CD4-positive, alpha-beta T cell treated with Interleukin-2 at 100 ng/mL for 4 hours (primary cell): ENCODE measurements at places on chromosomes 6 and 20.
A peak's percentile ranks its signal among the peaks of the same experiment; 100 is the strongest.

DNA sequence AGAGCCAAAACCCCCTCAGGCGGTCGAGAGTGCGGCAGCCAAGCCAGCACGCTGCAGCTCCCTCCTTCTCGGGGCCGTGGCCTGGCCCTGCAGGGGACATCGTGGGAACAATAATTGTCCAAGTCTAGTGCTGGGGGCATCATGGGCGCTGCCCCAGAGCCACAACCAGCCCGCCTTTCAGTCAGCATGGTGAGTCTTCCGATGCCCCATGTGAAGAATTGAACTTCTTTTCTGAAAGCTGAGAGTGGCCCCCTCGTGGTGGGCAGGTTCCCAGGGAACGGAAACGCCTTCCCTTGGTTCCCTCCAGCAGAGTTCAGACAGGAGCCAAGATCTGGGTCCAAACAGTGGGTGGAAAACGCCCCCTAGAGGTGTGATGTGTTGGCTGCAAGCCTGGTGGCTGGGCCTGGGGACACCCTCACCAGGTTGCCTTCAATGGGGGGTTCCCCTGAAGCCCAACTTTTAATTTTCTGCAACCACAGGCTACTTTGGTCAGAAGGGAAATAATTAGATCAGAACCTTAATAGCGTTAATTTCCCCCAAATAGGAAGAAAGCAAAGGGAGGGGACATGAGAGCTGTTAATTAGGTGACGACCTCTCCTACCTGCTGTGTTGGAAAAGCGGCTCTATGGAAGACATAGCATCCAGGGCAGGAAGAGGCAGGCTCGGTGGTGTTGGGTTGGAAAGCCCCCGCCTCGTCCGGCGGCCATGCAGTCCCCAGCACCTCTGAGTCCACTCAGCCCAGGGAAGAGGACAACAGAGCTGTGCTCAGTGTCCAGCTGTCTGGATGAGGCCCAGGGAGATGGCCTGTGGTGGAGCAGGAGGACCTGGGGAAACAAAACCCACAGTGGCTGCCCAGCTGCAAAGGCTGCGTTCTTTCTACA, 4.7 kb upstream of the MRGBP start:
- DNase-seq = peak; percentile 80

DNA sequence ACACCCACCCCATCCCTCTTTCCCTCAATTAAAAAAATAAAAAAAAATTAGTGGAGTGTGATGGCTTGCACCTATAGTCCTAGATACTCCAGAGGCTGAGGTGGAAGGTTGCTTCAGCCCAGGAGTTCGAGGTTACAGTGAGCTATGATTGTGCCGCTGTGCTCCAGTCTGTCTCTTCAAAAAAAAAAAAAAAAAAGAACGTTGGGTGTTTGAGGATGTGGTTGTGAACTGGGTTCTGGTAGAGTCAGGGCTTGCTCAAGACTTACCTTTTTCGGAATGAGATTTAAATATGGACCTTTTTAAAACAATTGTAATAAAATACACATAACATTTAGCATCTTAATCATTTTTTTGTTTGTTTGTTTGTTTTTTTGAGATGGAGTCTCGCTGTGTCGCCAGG, 211.9 kb downstream of the OR2B2 start:
- DNase-seq = no peak

DNA sequence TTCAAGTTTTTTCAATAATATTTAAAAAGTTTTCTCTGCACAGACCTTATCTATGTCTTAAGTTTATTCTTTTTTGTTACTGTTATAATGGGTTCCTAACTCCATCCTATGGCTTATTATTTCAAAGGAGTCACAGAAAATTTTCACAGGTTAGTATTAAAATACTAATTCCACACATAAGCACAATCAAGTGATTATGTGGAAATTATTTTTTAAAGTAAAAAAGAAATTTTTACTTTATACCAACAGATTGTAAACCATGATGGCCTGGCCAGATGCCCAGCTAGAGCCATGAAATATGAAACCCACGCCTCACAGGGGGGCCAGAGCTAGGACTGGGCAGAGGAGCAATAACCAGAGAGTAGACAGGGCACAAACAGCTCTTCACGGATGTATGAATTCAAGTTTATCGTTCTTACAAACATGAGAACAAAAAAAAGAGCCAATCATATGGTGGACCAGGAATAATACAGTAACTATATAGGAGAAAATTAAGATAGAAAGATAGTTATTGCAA, 34.0 kb downstream of the NUDT3 start:
- no peak for DNase-seq

GRCh38 chr20:18978311-18978710, 164.7 kb downstream of the SCP2D1 start:
- DNase-seq = no peak

DNA sequence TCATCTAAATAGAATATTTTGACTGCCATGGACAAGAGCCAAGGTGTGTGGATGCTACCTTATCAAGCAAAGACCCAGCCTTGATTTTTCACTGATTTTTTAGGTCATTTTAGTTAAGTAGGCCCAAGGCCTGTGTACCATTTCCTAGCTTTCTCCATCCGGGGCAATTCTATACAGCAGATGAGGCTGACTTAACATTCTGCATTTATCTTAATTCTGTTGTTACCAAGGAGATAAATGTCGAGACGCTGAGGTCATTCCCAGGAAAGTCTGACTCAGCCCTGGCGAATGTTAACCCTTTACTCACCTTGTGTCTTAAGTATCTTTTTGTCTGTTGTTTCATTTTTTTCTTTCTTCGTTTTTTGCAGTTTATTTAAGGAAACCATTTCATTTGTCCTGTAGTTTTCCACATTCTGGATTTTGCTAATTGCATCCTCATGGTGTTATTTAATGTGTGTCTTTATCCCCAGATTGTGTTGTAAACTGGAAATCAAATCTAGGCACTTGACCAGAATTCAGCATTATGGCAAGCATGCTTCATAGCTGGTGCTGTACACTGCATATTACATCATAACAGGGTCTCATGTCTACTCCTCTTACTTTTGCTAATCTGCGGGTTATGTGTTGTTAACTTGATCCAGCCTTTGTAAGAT, 277.0 kb downstream of the CDKAL1 start:
- DNase-seq = no peak

GRCh38 chr6:165552248-165552736, 110.7 kb downstream of the PDE10A start:
- DNase-seq = no peak

GRCh38 chr6:52900536-52900935, 9.0 kb downstream of the GSTA3 start:
- DNase-seq = no peak

DNA sequence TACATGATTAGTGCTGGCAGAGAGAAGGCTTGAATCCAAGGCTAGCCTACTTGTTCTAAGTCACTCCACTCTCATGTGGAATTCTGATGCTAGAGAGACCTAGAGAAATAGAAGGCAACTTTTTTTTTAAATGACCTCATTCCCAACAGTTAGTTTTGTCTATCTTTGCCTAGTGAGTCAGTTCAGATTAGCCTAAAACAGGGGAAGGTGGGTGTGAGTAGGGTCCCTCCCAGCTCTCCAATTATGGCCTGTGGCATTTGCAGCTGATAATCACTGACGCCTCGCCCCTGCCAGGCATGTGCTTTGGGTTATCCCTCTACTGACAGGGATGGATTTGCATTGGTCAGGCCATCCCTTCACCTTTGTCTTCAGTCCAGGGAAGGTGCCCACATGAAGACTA, 13.6 kb downstream of the TXLNB start:
- DNase-seq = no peak

- DNase-seq = peak; percentile 45
Observed at GRCh38 chr6:10478187-10479040, 42.7 kb upstream of the GCNT2 start.

DNA sequence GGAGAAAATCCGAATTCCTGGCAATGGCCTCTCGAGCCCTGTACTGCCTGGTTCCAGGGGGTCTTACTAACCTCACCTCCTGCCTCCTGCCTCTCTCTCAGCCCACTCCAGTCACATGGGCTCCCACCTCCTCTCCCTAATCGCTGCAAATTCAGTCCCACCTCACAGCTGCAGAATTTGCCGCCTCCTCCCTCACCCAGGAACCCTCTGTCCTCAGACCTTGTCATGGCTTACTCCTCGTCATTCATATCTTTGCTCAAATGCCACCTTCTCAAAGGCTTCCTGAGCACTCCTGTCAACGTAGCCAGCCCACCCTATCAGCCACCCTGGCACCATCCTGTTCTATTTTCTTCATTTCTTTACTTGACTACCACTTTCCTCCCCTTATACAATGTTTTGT, 89.0 kb downstream of the SLC2A10 start:
- no peak for DNase-seq

- DNase-seq = no peak
Observed at GRCh38 chr6:3633711-3634110, 117.8 kb downstream of the PXDC1 start.

DNA sequence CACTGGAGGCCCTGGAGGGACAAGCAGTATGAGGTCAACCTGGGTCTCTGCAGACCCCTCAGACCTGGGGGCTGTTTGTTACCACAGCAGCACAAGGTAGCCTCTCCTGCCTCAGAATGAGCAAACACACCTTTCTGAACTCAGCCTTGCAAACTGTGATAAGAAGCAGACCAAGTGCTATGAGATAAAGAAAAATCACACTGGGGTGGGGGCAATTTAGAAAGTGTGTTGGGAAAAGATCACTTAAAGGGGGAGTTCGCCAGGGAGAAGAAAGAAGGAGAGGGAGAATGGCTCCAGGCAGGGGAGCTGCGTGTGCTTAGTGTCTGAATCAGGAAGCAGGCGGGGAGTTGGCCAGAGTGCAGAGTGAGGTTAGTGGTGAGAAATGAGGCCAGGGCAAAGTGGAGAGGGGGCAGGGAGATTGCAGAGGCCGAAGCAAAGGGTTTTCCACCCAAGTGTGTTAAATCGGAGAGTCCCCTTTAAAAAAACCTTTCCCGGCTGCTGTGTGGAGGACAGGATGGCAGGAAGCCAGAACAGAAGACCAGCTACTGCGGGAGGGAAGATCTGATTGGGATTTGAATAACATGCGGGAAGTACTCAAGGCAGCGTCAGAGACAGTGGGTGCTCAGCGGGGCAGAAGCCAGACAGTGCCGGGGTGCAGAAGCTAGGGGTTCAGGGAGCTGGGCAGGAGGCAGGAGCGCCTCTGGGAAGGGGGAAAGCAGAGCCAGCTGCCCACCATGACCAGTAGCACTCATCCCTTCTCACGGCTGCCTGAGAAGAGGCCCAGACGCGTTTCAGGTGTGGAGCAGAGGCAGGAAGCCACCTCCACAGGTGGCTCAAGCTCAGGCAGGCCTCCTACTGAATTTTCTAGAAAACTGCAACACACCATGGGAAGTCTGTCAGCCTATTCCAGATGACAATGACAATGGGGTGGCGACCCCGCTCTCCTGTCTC, 9.0 kb downstream of the ADA start:
- peak; percentile 32 for DNase-seq

DNA sequence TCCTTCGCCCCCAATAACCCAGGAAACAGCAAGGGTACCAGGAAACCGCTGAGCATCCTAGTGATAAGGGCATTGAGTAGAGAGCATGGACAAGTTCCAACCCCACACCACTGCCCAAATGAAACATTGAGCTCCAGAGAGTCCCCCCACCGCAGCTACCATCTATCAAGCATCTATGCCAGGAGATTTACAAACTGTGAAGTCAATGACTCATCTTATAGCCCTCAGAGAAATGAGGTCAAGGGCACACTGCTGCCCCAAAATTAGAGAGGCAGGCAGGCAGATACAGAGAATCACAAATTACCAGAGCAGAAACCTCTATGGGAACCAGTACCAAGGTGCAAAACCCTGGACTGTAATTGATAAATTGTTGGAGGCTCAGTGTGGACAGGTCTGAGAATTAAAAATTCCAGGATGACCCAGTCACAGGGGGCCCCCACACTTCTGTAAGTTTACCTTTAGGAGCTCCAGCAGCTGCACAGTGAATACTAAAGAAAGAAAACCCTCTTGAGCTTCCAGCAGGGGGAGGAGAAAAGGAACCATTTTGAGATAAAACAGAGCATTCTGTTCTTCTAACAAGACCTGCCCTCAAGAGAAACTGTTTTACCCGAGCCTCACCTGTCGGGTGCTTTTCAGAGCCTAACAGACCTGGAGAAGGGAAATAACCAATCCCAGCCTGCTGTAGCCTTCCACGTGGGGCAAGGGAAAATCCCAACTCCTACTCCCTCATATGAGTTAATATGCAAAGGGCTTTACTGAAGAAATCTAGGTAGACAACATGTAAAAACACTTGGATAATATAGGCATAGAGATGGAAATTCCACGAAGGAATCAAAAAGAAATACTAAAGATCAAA, 118.0 kb upstream of the ARID1B start:
- no peak for DNase-seq

- peak; percentile 16 for DNase-seq
Observed at GRCh38 chr6:107670792-107671199, 153.3 kb downstream of the SCML4 start.

DNA sequence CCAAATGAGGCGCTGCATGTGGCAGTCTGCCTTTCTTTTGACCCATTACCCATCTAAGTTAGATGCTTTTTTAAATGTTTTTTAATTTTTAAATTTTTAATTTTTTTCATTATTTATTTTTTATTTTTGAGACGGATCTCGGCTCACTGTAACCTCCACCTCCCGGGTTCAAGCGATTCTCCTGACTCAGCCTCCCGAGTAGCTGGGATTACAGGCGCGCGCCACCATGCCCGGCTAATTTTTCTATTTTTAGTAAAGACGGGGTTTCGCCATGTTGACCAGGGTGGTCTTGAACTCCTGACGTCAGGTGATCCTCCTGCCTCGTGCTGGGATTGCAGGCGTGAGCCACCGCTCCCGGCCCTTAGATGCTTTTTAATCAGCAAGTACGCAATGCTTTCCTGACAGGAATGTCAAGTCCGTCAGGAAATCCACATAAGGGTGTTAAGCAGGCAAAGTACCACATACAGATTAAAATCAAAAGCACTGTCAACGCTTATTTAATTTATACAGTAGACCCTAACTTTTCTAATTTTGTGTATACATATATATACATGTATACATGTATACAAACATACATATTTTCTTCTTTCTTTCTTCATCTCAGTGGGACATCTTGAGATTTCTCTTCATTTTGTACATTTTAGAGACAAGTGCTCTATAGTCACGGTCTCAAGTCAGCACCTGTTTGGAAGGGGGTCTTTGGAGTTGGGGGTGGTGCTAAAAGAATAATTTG, 995 bp upstream of the GSTA4 start:
- DNase-seq = peak; percentile 30

GRCh38 chr6:101178748-101179147, 214.8 kb upstream of the GRIK2 start:
- DNase-seq = no peak

DNA sequence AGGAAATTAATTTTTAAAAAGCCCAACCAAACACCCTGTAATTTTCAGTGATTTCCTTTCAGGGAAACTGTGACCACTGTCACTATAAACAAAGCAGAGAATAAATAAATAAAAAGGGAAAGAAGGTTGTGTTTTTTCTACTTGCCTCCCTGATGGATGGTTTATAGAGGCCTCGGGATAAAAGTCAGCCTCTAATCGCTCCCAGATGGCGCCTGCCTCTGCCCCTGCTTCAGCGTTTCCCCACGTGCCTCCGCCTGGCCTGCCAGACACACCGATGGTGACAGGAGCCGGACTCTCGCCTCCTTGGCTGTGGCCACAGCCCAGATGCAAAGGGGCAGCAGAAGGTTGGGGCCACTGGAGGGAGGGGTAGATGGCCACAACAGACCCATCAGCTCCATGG, 327.7 kb downstream of the CDC5L start:
- no peak for DNase-seq

- DNase-seq = no peak
Observed at GRCh38 chr6:39312912-39313525, 1.2 kb downstream of the KCNK17 start.

GRCh38 chr20:39112178-39112743, 150.1 kb downstream of the DHX35 start:
- no peak for DNase-seq
